ENCODE measurements at places on chromosomes 12 and 14. TPM values are rescaled to one million over a fixed set of nuclear protein-coding genes. Genes with fewer than 3 reads are reported as not detected.

DNA sequence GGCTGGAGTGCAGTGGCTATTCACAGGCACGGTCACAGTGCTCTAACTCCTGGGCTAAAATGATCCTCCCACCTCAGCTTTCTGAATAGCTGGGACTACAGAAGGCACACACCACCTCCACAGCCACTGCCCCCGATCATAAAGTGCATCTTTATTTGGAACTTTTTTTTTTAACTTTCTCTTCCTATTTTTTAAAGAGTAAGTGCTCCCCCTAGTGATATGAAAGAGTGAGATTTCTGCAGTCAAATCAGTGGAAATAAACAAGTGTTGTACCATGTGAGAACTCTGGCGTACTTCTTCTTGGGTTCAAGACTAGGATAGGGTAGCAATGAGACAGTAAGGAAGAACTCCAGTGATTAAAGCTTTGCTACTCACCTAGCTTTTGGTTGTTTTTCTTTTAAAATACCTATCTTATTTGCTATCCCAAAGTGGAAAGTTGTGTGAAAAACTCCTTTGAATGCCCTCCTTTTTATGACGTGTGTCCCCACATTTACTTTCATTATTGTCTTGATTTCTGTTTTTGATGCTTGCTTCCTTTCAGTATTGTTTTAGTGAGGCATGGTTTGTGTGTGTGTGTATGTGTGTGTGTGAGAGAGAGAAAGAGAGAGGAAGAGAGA, 6.6 kb downstream of the PPP4R4 start:
- no peak for DNase-seq
- peaks cover 9% of the 10 kb centered on the region for H3K4me1 ChIP-seq
- H3K27me3 ChIP-seq, result peaks cover 39% of the 10 kb centered on the region
- H3K27ac ChIP-seq, result no peak overlapping the region
- H3K4me3 ChIP-seq, result no peak overlapping the region

DNA sequence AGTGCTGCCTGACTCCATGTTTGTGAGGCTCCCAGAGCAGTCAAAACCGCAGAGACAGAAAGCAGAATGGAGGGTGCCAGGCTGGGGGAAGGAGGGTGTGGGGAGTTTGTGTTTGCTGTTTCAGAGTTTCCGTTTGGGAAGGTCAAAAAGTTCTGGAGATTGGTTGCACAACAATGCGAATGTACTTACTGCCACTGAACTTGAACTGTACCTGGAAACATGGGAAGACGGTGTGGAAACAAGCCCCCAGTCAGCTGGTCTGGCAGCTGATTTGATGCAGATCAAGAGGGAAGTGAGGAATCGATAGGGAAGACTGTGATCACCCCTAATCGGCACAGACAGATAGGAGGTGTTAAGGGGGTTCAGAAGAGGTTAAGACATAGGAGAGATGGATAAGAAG, 35.3 kb upstream of the INF2 start:
- peaks cover 80% of the 10 kb centered on the region for H3K4me1 ChIP-seq
- no peaks in the 10 kb centered on the region for H3K27me3 ChIP-seq
- H3K27ac ChIP-seq, result peak overlapping the region; percentile 41
- no peak overlapping the region for H3K4me3 ChIP-seq

ANKS1B gene
- not detected for total RNA-seq

FOXG1 gene
- not detected for total RNA-seq

- no peaks in the 10 kb centered on the region for H3K27me3 ChIP-seq
- H3K27ac ChIP-seq, result peak overlapping the region; percentile 57
- DNase-seq, result no peak
- H3K4me1 ChIP-seq, result peaks cover 37% of the 10 kb centered on the region
- peaks cover 4% of the 10 kb centered on the region for H3K36me3 ChIP-seq
These were observed 86.5 kb upstream of the FOXN3 start for GRCh38 chr14:89503431-89503996.

STAB2 gene
- total RNA-seq, result not detected

GRCh38 chr14:54614296-54614695, 47.4 kb downstream of the SAMD4A start:
- no peak overlapping the region for H3K27ac ChIP-seq
- H3K4me1 ChIP-seq, result no peaks in the 10 kb centered on the region
- no peaks in the 10 kb centered on the region for H3K27me3 ChIP-seq
- no peak for DNase-seq
- no peak overlapping the region for H3K4me3 ChIP-seq

- H3K4me1 ChIP-seq, result peaks cover 15% of the 10 kb centered on the region
- H3K27me3 ChIP-seq, result no peaks in the 10 kb centered on the region
- no peak overlapping the region for H3K27ac ChIP-seq
- peaks cover 77% of the 10 kb centered on the region for H3K36me3 ChIP-seq
- no peak for DNase-seq
These were observed 19.9 kb upstream of the MLXIP start for GRCh38 chr12:122058549-122059149.

GRCh38 chr12:30746190-30746589, 8.6 kb downstream of the CAPRIN2 start:
- H3K27ac ChIP-seq, result no peak overlapping the region
- H3K4me1 ChIP-seq, result peaks cover 3% of the 10 kb centered on the region
- DNase-seq, result no peak
- H3K36me3 ChIP-seq, result peaks cover 34% of the 10 kb centered on the region
- no peaks in the 10 kb centered on the region for H3K27me3 ChIP-seq

GRCh38 chr14:68547305-68548193, 245.3 kb downstream of the ZFP36L1 start:
- peaks cover 23% of the 10 kb centered on the region for H3K4me1 ChIP-seq
- no peaks in the 10 kb centered on the region for H3K27me3 ChIP-seq
- no peak for DNase-seq
- no peaks in the 10 kb centered on the region for H3K36me3 ChIP-seq
- H3K27ac ChIP-seq, result no peak overlapping the region

GRCh38 chr14:75459099-75459741, 31.4 kb downstream of the JDP2 start:
- H3K27ac ChIP-seq, result no peak overlapping the region
- H3K4me3 ChIP-seq, result no peak overlapping the region
- H3K4me1 ChIP-seq, result peaks cover 11% of the 10 kb centered on the region
- H3K36me3 ChIP-seq, result peaks cover 44% of the 10 kb centered on the region
- no peaks in the 10 kb centered on the region for H3K27me3 ChIP-seq
- DNase-seq, result no peak

DNA sequence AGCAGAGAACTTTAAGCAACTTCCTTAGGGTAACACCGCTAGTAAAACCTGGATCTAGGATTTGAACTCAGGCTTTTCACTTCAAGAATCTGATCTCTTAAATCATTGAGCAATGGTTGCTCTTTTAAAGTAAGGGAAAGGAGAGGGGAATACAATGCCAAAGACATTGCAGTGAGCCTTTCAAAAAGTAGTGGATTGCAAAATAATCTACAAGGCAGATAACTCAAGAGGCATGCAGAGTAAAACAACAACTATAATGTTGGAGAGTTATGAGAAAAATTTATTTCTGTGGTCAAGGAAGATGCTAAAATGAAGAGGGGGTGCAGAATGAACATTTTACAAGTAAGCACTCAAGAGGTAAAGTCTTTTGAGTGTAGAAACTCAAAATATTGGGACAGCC, 432.6 kb downstream of the C12orf50 start:
- no peaks in the 10 kb centered on the region for H3K27me3 ChIP-seq
- no peaks in the 10 kb centered on the region for H3K36me3 ChIP-seq
- H3K4me3 ChIP-seq, result no peak overlapping the region
- DNase-seq, result no peak
- H3K4me1 ChIP-seq, result no peaks in the 10 kb centered on the region

DNA sequence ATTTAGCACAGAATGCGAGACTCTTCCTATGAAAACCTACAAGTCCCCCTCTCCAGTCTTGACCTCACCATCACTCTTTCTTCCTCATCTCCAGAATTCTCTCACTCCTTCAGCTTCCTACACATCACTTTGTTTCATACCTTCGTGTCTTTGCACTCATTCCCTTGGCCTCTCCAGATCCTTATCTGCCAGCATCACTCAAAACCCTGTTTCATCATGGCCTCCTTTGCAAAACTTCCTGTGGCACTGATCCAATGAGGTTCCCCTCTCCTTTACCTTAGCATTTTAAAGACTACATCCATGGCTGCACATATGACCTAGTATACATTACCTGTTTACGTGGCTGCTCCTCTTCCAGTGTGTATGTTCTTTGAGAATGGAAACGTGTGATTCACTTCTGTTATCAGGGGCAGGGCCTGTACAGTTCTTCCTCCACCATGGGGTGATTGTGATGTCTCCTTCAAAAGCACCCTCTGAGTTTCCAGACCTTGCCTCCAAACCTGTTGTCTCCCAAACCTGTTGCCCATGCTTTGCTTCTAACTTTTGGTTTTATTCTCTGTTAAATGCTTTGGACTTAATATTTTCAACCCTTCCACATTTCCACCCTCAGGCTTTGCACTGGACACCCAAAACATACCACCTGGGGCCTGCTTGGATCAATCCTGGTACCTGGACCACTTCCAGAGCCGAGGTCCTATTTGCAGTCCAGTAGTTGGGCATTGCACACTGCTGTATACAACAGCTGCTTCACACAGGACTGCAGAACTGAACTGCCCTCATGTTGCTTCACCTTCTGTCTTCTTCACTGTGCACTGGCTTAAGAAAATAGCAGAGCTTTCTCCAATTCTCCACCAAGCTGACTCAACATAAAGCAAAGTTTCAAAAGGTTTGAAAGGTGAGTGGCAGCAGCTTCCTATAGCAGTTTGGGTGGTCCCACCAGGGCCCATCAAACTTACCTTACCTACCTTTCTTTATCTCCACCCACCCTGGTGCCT, 131.7 kb downstream of the LLPH start:
- H3K27me3 ChIP-seq, result peaks cover 2% of the 10 kb centered on the region
- H3K27ac ChIP-seq, result no peak overlapping the region
- DNase-seq, result no peak
- H3K36me3 ChIP-seq, result no peaks in the 10 kb centered on the region

DNA sequence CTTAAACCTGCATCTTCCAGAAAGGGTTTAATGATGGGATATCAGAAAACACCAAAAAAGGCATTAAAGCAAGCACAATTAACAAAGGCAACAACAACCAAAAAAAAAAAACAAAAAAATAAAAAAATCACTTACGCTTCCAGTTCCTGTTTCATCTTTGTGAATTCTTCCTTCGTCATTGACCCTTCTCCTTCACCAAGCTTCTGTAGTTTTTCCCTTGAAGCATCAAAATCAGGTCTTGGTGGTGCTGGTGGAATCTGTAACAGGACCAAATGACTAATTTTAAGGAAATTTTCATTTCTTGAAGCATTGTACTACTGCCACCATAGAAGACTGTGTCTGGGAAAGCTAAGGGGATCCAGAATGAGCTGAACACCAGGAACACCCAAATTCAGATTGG, 24.5 kb downstream of the SNX6 start:
- no peak overlapping the region for H3K27ac ChIP-seq
- H3K4me3 ChIP-seq, result no peak overlapping the region
- no peaks in the 10 kb centered on the region for H3K4me1 ChIP-seq
- peaks cover 66% of the 10 kb centered on the region for H3K36me3 ChIP-seq
- DNase-seq, result no peak

GRCh38 chr12:58629376-58629775, 290.9 kb downstream of the LRIG3 start:
- H3K4me1 ChIP-seq, result no peaks in the 10 kb centered on the region
- DNase-seq, result no peak
- H3K27me3 ChIP-seq, result no peaks in the 10 kb centered on the region
- no peak overlapping the region for H3K27ac ChIP-seq
- H3K4me3 ChIP-seq, result no peak overlapping the region
- H3K36me3 ChIP-seq, result no peaks in the 10 kb centered on the region

Measured in activated B cell treated with CpG ODN at 0.5 μM for 24 hours (primary cell).